ENCODE measurements at places on chromosomes 12 and 14.

GRCh38 chr12:122473543-122474323 is 27.0 kb downstream of the ZCCHC8 start:
- no peak for DNase-seq

GRCh38 chr12:80142640-80143039 is 43.3 kb downstream of the OTOGL start:
- DNase-seq, result no peak

DNA sequence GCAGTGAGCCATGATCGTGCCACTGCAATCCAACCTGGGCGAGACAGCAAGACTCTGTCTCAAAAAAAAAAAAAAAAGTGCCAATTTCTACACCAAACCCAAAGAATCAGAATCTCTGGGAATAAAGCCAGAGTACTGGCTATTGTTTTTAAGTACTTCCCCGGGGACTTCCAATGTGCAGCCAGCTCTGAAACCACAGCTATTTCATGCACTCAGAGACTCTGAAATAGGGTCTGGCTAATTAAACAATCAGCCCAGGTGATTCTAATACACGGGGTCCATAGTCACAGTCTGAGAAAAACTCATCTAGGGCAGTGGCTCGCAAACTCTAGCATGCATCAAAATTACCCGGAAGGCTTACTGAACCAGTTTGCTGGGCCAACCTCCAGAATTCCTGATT is 56.3 kb downstream of the SIX6 start:
- no peak for DNase-seq

DNA sequence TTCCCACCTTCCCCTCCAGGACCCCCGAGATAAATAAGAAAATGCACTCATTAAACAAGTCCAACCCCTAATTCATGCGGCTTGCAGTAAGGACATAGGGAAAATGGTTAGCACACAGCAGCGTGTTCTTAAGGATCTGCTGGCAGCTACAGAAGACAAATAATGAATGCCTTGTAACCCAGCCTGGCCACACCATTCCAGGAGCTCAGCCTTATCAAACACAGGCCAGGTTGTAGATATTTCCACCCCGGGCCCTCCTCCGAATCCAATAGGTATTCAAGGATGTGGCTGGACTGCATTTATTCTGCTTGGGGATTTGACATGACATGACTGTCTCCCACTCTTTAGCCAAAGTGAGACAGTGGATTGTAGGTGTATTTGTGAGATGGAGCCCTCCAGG is 245.1 kb downstream of the SLC41A2 start:
- DNase-seq, result no peak

DNA sequence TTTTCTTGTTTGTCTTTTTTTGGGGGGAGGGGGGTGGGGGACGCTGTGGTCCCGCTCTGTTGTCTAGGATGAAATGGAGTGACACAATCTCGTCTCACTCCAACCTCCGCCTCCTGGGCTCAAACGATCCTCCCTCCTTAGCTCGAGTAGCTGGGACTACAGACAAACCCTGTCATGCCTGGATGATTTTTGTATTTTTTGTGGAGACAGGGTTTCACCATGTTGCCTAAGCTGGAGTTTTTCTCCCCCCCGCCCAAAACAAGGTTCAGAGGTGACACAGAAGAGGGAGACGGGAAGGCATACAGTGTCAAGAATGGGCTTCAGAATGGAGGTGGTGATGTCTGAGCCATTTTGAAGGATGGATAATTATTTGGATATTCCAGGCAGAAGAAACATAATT is 116.9 kb upstream of the ATF1 start:
- DNase-seq, result no peak

DNA sequence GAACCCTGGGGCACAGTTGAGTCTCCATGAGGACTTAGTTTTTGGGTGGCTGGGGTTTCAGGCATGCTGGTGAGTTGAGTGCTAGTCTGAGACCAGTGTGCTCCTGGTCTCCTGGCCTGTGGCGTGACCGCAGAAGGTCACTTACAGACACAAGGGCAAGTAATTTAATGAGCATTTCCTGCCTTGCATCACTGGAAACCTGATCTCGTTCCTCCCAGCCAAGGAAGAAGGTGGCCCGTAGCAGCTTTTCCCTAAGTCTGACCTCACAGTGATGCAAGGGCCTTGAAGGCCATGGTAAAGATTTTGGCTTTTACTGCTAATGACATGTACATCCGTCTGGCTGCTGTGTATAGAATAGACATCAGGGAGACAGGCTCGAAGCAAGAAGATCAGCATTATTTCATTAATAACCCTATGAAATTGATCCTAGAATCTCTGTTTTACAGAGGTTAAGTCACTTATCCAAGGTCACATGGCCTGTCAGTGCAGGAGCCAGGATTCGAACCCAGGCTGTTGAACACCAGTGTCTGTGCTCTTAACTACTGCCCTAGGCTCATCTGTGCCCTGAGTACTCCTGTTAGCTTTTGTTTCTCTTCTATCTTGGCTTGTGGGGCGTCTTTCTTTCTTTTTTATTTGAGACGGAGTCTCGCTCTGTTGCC is 4.6 kb downstream of the TMEM120B start:
- no peak for DNase-seq

DNA sequence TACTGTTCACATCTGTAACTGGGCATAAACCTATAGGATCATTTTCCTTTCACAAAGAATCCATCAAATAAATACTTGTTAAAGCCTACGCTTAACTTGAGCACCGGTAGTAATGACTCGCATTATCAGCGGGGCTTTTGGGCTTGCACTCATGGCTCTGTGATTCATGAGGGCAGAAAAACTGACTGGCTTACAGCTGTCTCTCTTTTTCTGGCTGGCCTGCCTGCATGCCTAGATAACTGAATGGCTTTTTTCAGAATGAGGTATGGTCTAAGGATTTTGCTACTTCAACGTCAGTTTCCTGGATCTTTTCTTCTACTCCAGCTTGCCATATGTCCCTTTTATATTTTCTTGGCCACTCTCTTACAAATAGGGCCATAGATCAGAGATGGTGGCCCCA is 531.1 kb downstream of the NRXN3 start:
- DNase-seq, result no peak

- DNase-seq, result no peak
Measured at GRCh38 chr14:99430491-99430890, 50.2 kb downstream of the SETD3 start.

DNA sequence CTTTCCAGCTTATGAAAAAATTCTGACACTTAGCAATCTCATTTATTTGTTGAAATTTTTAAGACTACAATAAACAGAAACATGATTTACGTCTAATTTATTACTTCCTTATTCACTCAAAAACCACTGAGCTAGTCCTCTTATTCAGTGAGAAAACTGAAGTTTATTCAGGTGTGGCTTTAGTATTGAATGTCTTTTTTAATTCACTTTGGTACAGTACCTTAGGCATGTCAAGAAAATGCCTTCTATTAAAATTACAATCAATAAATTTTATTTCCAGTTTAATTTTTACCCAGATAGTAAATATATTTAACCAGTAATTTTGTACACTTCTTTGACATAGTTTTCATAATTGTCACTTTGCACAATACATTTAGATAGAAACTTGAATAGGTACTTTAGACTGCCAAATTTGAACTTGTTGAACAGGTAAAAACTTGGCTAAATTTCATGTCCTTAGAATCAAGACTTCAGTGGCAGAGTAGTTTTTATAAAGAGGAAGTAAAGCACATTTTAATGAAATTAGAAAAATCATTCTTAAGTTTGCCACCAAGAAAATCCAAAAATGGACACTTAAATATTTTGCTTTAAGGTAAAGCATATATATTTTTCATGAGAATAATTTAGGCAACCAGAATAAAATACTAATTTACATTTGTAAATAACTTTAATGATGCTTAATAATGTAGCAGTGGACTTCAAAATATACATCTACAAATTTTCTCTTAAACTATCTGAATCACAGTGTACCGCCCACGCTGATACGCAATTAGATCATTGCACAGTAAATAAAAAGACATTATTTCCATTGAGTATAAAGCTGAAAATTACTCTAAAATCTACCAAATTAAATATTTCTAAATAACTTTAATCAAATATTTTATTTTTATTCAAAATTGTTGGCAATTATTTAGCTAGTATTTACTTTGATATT is 159.1 kb downstream of the RASSF9 start:
- DNase-seq, result no peak

DNA sequence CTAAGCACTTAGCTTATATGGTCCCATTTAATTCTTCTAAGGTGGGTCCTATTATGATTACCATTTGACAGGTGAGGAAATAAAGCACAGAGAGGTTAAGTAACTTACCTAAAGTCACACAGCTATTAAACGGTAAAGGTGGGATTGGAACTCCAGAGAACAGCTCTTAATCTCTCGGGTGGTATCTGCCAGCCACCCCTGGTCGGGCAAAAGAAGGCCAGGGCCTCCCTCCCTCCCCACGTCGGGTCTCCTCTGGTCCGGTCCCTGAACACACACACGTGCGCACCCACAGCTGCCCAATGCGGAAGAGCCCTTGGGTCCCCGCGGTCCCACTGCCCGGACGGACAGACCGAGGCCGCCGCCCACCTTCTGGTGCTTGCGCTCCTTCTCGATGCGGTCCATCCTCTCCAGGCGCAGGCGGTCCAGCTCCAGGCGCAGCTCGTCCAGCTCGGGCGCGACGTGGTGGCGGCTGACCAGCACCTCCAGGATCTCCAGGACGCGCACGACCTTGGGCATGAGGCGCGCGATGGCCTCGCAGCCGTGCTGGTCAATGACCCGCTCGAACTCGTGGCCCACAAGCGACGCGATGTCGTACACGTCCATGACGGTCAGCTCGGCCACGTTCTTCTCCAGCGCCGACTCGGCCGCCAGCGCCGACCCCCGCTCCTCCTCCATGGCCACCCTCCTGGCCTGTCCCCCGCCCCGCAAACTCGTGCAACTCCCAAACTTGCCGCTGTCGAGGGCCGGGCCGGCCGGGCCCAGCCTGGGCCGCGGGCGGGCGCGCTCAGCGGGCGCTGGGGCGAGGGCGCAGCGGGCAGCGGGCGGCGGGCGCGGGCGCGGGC is 490 bp downstream of the RILPL1 start:
- peak; percentile 23 for DNase-seq

- no peak for DNase-seq
Measured at GRCh38 chr14:105531894-105532623, 5.7 kb downstream of the TMEM121 start.

DNA sequence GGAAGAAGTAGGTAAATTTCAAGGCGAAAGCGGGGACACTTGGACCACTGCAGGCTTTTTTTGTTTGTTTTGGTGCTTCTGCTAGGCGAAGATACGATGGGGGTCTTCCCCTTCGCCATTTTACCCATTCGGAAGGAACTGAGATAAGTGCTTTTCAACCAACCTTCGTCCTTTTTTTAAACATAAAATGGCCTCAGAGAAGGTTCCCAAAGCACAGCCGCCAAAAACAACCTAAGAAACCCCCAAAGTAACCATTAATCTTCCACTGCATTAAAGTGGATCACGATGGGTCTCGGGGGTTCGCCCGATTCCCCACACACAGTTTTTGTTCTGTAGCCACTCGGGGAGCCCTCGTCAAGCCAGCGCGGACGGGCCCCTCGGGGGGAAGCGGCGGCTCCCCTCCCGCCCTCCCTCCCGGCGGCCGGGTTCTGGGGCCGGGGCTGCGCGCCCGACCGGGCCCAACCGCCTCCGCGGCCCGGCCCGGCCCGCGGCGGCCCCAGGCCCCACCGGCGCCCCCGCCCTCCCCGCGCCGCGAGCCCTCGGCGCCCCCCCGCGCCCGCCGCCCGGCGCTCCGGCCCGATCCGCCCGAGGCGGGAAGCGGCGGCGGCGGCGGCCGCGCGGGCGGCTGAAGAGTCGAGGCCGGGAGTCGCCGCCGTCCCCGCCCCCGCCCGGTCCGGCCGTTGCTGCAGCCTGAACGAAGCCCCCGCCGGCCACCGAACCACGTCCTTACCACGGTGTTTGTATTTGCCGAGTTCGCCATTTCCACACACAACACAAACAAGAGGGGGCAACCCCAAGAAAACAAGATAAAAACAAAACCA is 790 bp downstream of the GTF2A1 start:
- DNase-seq, result no peak

DNA sequence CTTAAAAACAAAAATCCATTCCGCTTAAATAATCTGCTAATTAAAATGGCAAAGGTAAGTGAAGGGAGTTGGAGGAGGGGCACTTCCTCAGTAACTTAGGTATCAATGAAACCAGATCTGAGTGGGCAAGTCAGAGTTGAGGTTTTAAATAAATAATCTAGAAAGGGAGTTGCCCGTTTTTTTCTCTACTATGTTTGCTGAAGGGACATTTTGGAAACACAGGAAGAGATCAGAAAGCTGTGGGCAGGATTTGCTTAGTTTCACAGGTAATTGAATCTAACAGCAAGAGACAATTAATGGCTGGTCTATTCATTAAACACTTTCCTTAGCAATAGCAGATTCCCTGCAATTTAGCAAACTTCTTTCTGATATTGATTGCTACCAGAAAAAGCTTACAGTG is 186.0 kb upstream of the ABCD2 start:
- DNase-seq, result no peak

DNA sequence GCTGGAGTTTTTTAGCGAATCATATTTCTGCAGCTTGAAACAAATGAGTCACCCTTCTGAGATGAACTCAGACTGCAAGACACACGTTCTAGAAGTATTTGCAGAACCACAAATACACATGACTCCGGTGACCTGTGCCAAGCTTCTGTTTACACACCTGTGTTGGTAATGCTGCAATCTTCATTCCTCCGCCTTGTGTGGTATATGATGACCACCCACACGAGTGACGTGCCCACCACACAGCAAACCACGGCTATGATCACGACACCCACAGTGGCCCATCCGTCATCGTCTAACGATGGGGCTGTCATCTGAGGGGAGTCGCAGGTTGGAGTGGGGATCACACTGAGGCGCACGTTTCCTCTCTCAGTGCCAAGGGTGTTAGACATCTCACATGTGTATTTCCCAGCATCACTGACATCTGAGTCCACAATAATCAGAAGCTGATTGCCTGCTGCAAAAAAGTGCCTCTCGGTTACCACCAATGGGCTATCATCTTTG is 43.0 kb downstream of the LRIG3 start:
- no peak for DNase-seq

DNA sequence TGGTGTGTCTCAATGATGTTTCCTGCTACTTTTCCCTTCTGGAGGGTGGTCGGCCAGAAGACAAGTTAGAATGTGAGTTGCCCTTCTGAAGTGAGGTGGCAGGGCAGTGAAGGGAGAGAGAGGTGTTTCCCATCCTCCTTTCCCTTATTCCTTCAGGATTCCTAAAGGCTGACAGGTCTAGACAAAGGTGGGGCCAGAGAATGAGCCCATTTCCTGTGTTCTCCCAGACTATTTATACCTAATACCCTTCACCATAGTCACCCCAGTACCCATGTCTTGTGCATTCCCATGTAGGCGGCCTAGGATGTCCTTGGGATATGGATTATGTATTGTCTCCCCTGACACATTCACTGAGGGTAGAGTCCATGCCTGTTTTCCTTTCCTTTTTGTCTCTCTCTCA is 7.0 kb downstream of the DGKA start:
- DNase-seq, result no peak

DNA sequence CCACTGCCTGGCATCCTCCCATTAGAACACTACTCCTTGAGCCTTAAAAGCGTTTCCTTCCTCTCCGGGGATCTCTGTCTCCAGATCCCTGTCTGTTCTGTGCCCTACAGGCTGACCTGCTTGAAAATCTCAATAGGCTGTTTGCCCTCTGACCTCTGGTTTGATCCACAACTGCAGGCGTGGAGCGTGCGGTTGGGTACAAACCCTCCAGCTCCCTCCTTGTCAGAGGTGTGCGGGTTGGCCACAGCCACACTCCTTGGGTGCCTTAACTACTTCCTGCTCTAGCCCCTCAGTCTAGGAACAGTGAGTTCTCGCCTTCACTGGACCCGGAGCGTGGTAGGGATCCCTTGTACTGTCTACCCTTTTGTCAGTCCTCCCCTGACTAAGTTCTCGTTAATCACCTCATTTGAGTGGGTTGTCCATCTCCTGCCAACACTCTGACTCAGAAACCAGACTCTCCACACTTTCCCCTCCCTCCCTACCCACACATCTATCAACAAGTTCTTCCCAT is 33.1 kb downstream of the CMKLR1 start:
- DNase-seq, result no peak

- DNase-seq, result no peak
Measured at GRCh38 chr12:112126000-112126438, 659 bp downstream of the TRAFD1 start.

Measured in large intestine (tissue), 12 donors.